Stimulated activated CD8-positive, alpha-beta memory T cell treated with anti-CD3 and anti-CD28 coated beads, Interleukin-7, amount 100 ng/mL, for 4 hours (primary cell): ENCODE measurements at places on chromosomes 11 and 22.

GRCh38 chr11:126660321-126660720 is 304.8 kb downstream of the ST3GAL4 start:
- DNase-seq, result no peak

GRCh38 chr11:83364500-83365045 is 78.4 kb upstream of the CCDC90B start:
- no peak for DNase-seq

GRCh38 chr11:15293975-15294620 is 179.4 kb downstream of the INSC start:
- DNase-seq, result no peak

DNA sequence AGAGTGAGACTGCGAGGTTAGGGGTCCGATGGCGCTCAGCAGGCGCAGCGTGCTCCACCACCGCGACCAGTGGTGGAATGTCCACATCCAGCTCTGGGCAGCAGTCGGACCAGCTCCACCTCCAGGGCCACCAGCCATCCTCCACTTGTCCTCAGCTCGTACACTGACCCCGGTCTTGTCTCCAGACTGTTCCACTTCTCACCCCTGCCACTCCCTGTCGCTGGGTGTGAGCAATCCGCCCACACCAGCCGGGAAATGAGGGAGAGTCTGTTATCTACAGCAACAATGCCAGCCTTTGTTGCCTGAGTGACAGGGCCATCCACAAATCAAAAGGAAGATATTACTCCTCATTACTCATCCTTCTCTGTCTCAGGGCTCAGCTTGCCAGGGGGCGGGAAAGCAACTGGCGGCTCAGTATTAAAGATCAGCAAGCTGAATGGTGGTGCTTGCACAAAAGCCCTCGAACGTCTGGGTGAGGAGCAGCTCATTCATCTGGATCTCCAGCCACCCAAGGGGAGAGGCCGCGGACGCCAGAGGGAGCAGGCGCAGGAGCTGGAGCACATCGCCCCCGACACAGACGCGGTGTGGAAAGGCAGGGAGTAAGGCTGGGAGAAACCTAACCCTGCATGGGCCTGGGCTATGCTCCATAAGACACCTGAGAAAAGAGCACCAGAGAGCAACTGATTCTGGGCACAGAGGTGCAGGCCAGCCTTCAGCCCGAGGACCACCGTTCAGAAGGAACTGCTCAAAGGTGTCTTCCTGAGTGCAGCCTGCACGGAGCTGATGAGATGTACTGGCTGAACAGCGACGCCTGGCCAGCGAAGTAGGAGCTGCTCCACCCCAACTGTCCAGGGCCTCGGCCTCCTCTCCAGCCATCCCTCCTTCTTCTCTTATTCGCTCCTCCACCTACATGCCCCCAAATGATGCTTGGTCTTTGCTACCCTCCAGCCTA is 21.9 kb downstream of the IGSF9B start:
- no peak for DNase-seq

DNA sequence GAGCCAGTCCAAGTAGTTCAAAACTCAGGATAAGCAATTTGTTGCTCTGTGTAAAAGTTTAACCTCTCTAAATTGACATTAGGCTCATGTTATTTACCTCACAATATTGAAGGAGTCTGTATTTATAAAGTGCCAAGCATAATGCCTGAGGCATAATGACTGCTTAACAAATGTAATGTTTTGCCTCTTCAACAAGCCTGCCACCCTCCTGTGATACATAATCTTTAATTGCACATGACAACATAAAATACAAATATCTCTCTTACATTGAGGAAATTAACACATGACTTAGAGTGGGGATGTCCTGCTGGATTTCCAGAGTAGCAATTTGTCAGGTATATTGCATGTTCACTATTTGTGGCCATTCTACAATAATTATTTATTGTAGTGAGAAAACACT is 469.2 kb upstream of the ANO5 start:
- DNase-seq, result no peak

- DNase-seq, result no peak
Measured at GRCh38 chr11:73995247-73995646, 12.6 kb upstream of the UCP2 start.

GRCh38 chr11:75583718-75584658 is 21.9 kb downstream of the SERPINH1 start:
- no peak for DNase-seq
